ENCODE measurements at places on chromosomes 3 and 15.

GRCh38 chr3:60599586-60599985, 651.7 kb downstream of the FHIT start:
- DNase-seq, result no peak

DNA sequence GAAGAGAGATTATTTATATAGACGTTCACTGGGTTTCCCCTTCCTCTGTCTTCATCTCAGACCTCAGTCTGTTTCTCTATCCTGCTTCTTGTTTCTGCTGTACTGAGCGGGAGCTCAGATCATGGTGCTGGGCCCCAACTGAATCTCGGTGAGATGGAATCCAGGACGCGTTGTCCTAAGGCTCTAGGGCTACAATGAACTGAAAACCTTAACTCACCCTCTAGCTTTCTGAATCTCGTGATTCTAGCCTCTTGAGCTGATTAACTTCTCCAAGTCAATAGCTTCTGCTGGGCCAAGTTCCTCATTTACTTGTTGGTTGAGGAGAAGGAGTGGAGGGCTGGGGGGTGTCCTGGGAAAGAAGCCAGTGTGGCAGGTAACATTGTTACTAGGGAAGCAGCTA, 32.7 kb upstream of the MAP3K13 start:
- no peak for DNase-seq

GRCh38 chr3:3664935-3665334, 134.3 kb upstream of the LRRN1 start:
- no peak for DNase-seq

DNA sequence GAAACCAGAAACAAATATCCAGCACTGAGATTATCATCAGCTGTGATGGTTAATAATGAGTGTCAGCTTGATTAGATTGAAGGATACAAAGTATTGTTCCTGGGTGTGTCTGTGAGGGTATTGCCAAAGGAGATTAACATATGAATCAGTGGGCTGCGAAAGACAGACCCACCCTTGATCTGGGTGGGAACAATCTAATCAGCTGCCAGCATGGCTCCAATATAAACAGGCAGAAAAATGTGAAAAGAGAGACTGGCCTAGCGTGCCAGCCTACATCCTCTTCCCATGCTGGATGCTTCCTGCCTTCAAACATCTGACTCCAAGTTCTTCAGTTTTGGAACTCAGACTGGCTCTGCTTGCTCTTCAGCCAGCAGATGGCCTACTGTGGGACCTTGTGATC, 869.5 kb downstream of the SI start:
- no peak for DNase-seq

GRCh38 chr3:70829092-70829491, 516.7 kb upstream of the MDFIC2 start:
- DNase-seq, result no peak

DNA sequence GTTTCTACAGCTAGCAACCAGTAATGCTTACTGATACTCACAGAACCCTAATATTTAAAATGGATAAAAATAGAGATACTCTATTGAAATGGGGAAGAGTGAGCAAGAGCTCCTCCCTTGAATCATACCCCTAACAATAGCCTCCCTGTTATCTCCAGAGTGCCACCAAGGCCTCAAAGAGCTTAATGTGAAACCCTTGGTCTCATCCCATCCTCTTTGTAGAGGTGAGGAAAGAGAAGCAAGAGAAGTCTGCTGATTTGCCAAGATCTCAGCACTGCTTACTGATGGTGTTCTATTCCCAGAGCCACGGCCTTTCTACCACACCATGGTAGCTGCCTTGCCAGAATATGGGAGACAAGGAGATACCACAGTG, 463.4 kb upstream of the PROK2 start:
- no peak for DNase-seq

- no peak for DNase-seq
Observed at GRCh38 chr3:55484191-55484689, 2.9 kb downstream of the WNT5A start.

- no peak for DNase-seq
Observed at GRCh38 chr3:152428577-152428976, 159.8 kb downstream of the MBNL1 start.

- no peak for DNase-seq
Observed at GRCh38 chr15:74904190-74904805, 2.4 kb downstream of the FAM219B start.

- no peak for DNase-seq
Observed at GRCh38 chr15:98812716-98813446, 164.5 kb downstream of the IGF1R start.

GRCh38 chr3:70119879-70120278, 120.3 kb downstream of the SAMMSON start:
- no peak for DNase-seq

DNA sequence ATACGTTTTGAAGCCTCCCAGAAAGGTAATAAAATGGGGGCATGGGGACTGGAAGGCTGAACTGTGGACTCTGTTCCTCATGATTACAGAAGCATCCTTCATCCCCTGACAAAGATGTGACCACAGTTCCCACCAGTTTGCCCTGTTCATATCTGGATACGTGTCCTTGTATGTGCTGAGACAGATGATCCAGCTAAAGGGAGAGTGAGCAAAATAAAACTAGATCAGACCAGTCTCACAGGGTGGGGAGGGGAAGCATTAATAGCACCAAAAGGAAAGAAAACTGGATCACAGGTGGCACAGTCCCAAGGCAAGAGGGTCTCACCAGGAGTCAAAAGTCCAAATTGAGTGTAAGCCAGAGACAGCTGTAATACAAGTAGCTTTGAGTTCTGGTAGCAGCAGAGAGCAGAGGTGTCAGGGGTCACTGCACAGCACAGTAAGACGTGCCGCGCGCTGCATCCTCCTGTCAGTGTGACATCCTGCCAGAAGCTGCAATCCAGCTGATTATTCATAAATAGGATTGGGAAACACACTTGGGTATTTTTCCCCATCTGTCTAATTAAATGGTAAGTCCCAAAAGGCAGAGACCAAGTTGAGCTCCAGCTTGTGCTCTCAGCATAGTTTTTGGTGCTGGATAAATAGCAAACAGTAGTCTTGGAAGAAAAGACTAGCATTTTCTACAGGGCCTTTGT, 560.0 kb upstream of the CFAP20DC start:
- no peak for DNase-seq

DNA sequence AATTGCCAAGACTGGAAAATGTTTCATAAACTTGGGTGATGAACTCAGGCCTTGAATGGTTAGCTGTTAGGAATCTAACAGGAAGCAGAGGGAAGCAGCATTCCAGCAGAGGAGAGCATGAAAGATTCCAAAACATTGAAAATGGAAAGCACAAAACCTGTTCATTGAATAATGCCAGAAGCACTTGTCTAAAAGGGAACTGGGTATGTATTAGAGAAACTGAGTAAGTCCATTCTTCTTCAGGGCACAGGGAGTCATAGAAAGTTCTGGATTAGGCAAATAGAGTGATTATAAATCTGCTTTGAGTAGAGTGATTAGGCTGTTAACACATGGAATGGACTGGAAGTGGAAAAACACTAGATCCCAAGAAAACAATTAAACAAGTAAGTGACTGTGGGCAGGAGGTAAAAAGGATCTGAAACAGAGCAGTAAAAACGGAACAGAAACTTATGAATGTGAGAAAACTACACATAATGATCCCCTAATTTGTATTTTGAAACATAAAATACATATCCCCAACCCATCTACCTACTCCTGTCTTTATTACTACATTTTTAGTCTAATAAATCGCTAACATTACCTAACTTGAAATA, 343.4 kb downstream of the TBC1D5 start:
- DNase-seq, result no peak

- DNase-seq, result no peak
Observed at GRCh38 chr3:30962084-30962483, 67.6 kb upstream of the GADL1 start.

GRCh38 chr3:17399586-17399985, 342.8 kb downstream of the TBC1D5 start:
- no peak for DNase-seq

GRCh38 chr3:12237912-12238650, 50.8 kb upstream of the PPARG start:
- DNase-seq, result no peak

- DNase-seq, result peak; percentile 95
Observed at GRCh38 chr3:156554842-156555687, at the start of gene SSR3. SSR3 (minus strand) TSS chr3:156555117; CDS start chr3:156555089, 28 bp downstream.

GRCh38 chr3:154886437-154886836, 193.7 kb upstream of the MME start:
- DNase-seq, result no peak

DNA sequence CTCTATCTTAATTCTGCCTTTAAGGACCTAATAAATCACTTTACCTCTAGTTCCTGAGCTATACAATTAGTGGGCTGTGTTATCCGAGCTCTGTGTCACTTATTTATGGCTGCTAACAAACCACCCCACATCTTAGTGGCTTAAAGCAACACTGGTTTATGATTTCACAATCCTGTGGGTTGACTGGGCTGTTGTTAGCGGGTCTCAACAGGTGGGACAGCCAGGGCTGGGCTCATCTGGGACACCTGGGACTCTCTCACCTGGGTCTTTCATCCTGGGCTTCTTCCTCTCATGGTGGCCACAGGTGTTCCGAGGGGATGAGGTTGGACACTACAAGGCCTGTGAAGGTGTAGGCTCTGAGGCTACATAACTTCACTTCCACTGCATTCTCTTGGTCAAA, 35.8 kb upstream of the CHST2 start:
- DNase-seq, result no peak

DNA sequence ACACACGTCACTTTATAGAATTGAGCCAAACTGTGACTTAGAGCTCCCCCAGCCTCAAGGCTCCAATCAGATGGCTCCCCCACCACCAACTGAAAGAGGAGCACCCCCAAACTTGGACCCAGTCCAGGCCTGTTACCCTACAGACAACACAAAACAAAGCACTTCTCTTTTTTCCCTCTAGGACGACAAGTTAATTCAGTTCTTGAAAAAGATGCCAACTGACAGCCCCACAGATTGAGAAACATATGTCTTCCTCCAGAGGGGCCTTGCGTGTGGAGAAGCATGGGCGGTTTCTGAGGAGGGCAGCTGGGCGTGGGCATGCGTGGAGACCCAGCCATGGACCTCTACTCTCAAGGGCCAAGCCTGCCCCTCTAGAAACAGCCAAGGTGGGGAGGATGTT, 229.5 kb downstream of the SHQ1 start:
- no peak for DNase-seq

GRCh38 chr3:24375947-24376384, 118.7 kb downstream of the THRB start:
- DNase-seq, result no peak

GRCh38 chr3:46604127-46604526, 8.2 kb upstream of the FAM240A start:
- no peak for DNase-seq

DNA sequence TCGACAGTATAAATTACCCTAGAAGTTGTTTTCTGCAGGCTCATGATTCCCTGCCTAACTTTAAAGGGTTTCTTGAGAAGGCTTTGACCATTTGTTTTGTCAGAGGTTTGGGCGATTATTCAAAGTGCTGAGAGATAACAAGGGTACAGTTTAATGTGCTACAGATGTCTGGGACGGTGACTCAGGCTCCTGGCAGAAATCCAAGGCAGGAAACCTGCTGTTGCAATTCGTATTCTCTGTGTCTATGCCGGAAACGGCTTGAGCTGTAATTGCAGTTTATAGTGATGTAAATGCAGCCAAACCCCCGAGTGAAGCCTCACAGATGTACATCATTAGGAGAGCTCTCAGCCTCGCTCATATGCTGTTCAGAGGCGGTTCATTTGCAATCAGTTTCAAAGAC, 65.6 kb downstream of the SYNPR start:
- DNase-seq, result no peak

GRCh38 chr3:101216710-101217465, 103.5 kb downstream of the IMPG2 start:
- DNase-seq, result no peak

GRCh38 chr15:70823196-70823595, 30.8 kb downstream of the LARP6 start:
- no peak for DNase-seq

- DNase-seq, result no peak
Observed at GRCh38 chr15:64865998-64866520, 24.3 kb downstream of the PLEKHO2 start.

GRCh38 chr3:104066658-104067057, 1300.1 kb upstream of the ALCAM start:
- no peak for DNase-seq

DNA sequence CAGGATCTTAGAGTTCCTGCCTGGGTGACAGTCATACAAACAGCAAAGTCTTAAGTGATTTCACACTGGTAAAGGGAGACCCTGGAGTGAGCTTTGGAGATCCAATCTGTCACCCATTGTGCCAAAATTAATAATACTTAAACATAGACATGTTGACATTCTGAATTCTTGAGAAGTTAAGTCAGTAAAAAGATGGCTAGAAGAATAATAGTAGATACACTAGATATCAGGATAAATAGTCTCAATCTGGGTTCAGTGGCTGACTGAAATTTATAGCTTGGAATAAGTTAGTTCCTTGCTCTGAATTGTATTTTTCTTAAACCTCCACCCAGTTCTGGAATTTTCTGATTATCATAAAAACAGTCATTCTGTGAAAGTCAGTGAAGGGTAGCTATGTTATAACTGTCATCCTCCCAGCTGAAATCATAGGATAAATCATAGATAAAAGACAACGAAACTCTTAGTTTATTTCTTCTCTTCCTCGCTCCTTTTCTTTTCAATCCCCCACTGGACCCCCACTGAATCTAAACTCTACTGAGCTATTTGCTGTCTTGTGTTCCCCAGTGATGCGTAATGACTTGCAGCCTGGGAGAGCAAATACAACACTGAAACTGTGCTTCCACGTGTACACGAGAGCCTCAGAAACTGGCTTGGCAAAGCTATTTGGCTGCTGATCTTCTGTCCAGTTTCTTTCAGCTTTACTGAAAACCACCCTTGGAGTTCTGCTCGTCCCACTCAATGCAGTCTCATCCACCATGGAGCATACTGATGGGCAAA, 175.4 kb upstream of the TP63 start:
- DNase-seq, result no peak

DNA sequence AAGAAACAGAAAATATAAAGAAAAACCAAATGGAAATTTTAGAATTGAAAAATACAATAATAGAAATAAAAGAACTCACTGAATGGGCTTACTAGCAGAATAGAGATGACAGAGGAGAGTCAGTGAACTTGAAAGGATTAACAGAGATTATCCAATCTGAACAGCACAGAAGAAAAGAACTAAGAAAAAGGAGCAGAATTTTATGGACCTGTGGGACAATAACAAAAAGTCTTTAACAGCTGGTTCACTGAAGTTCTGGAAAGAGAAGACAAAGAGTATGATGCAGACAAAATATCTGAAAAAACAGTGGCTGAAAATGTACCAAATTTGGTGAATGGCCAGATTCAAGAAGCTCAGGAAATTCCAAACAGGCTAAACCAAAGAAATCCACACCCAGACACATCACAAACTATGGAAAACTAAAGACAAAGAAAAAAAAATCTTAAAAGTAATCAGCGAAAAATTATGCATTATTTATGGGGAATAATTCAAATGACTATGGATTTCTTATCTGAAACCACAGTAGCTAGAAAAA, 9.7 kb upstream of the GNB5 start:
- no peak for DNase-seq

Measured in T-cell (primary cell).